ENCODE measurements at places on chromosomes 3 and 15.

GRCh38 chr3:87127281-87127680 lies 99.8 kb upstream of the CHMP2B start:
- no peak for DNase-seq

GRCh38 chr3:170211668-170212067 lies 10.6 kb upstream of the PRKCI start:
- DNase-seq, result no peak

DNA sequence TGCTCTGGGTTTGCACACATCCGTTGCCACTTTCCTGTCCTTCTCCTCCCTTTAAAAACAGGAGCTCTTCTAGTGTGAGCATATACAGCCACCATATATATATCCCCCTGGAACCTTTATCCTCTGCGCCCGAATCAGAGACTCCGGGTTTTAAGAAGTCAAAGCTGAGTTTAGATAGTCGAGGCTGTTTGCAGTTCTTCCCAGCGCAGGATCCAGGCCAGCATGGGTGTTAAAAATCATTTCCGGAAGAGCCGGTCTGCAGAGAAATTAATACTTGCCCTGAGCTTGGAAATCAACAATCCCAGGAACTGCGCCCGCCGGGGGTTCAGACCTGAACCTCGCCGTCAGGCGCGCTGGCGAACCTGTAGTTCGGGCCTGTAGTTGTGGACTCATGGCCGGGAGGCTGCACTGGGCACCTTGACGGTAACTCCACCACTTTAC lies 2.3 kb downstream of the SHOX2 start:
- no peak for DNase-seq

DNA sequence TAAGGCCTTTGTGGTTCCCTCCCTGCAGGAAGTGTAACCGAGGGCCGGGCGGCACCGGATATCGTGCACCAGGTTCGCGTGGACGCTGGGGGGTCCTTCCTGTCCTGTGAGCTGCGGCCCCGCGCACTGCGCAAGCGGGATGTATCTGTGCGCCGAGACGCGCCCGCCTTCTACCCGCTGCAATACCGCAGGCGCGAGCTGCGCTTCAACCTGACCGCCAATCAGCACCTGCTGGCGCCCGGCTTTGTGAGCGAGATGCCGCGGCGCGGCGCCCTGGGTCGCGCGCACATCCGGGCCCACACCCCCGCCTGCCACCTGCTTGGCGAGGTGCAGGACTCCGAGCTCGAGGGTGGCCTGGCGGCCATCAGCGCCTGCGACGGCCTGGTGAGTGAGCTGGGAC lies 35.9 kb downstream of the SAXO2 start:
- peak; percentile 68 for DNase-seq

GRCh38 chr15:68218331-68218730 lies 11.2 kb downstream of the CLN6 start:
- no peak for DNase-seq

- DNase-seq, result no peak
These were observed 99.1 kb upstream of the AGTR1 start for GRCh38 chr3:148598619-148599018.

- no peak for DNase-seq
These were observed 37.1 kb downstream of the TMEM158 start for GRCh38 chr3:45188719-45189659.

DNA sequence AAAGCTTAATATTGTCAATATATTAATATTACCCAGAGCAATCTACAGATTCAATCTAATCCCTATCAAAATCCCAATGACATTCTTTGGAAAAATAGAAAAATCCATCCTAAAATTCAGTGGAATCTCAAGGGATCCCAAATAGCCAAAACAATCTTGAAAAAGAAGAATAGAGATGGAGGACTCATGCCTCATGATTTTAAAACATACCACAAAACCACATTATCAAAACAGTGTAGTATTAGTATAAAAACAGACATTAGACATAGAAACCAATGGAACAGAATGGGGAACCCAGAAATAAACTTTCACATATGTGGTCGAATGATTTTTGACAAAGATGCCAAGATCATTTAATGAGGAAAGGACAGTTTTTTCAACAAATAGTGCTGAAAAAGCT lies 14.6 kb downstream of the NEK4 start:
- no peak for DNase-seq

GRCh38 chr15:52039925-52040781 lies 21.1 kb downstream of the MAPK6 start:
- DNase-seq, result peak; percentile 12

GRCh38 chr3:194045289-194045688 lies 90.7 kb upstream of the HES1 start:
- DNase-seq, result no peak

- DNase-seq, result no peak
These were observed 235.8 kb downstream of the SUCLG2 start for GRCh38 chr3:67418426-67419217.

GRCh38 chr3:48592519-48593087 lies 2.5 kb downstream of the COL7A1 start:
- no peak for DNase-seq

DNA sequence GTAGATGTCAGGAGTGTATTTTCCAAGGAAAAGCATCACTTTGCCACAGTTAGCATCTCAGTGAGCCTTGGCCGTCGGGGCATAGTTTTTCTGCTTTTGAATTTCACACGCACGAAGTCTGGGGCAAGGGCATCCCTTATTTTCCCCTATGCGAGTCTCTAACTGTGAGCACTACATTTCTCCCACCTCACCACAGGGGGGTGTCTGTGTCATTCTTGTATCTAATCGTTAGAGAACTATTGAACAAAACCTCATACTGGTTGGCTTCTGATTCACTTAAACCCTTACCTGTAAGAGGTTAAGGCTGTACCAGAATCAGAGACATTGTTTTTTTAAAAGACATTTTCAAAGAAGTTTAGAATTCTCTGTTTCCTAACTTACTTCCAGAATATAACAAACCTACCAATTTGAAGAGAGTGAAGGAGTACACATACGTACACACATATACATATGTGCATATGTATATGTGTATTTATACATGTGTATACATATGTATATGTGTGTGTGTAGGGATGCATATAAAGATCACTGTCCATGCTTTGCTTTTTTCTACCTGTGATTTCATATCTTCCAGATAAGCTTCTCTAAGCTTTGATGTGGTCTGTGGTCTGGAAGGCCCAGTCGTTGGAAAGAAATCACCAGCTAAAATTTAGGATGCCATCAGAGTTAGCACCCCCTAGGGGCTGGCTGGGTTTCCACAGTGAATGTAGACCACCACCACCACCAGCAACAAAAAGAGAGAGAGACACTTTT lies 49.4 kb downstream of the MYZAP start:
- peak; percentile 28 for DNase-seq

GRCh38 chr3:10928407-10928960 lies 64.1 kb upstream of the SLC6A1 start:
- DNase-seq, result no peak

- no peak for DNase-seq
These were observed 6.1 kb downstream of the TMOD2 start for GRCh38 chr15:51757450-51757849.

DNA sequence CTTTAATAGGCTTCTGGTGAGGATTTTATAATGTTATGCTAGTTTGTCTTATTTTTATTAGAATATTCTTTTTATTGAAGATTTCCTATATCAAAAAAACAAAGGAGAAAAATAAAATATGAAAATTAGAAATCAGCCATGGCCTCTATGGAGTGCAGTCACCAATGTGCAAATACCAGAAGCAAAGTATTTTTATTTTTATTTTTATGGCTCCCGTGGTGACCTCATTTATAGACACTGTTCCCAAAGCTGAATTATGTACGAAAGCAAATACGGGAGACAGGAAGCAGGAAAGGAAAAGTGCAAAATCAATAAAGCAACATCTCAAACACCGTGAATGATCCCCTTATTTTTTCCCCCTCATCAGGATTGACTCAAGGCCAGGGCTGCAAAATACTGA lies 35.1 kb downstream of the DAZL start:
- no peak for DNase-seq

DNA sequence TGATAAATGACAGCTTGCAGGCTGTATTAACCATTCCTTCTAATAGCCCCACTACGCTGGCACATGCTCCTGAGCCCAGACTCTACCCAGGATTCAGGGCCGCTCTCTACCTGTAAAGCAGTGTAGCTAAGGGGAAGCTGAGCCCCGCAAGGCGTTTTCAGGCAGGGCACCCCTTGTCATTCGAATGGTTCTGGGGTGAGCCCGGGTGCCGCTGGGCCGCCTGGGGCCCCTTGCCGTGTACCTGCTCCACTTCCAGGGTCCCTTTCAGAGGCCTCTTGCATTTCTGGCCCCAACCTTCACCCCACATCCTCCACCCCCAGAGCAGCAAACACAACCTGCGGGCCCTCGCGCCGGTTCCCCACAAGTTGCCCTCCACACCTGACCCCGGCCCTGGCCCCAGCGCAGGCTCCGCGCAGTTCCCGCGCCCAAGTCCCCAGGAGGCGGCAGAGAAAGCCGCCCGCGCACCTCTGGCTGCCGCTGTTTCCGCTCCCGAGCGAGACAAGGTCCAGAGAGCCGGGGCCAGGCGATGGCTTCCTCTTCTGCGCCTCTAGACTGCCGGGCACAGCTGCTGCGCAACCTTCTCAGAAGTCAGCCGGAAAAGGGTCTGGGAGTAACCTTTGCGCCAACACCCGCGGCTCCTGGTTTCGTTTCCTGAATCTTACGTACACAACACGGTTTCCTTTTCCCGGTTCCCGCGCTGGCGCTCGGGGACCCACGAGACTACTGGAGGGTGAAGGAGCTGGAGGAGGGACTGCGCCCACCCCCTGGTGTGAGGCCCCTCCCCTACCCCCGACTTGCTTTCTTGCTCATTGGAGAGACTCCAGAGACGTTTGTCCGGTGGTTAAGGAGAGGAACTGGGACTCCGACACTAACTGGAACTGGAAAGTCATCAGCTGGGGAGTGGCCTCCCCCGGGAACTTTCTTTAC lies at the start of gene PLSCR1:
PLSCR1 (minus strand) TSS at position 606 of the 927 bp plus-strand sequence. CDS start 8,055 bp downstream, outside the sequence.
- DNase-seq, result peak; percentile 89

GRCh38 chr15:71775856-71776255 lies 34.5 kb upstream of the NR2E3 start:
- DNase-seq, result no peak

DNA sequence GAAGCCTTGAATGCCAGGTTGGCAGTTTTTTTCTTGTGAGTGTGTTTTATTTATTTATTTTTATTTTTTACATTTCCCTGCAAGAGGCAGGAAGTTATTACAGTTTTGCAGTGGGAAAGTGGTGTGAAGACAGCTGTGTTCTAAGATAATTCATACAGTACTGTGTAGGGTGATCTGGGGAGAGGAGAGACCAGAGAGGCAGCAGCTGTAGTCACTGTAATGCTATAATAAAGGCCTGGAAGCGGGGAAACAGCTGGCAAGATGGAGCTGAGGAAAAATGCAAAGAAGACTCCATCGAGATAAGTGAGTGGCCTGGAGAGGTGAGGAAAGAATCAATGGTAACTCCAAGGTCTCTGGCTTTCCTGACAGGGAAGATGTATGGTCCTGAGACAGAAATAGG lies 23.1 kb downstream of the CNTN3 start:
- no peak for DNase-seq

GRCh38 chr15:50523851-50524251 lies 22.6 kb downstream of the USP50 start:
- DNase-seq, result no peak

GRCh38 chr3:167716920-167717319 lies 17.8 kb downstream of the PDCD10 start:
- DNase-seq, result no peak

- DNase-seq, result no peak
These were observed 82.2 kb upstream of the EPHA3 start for GRCh38 chr3:89025185-89025584.

DNA sequence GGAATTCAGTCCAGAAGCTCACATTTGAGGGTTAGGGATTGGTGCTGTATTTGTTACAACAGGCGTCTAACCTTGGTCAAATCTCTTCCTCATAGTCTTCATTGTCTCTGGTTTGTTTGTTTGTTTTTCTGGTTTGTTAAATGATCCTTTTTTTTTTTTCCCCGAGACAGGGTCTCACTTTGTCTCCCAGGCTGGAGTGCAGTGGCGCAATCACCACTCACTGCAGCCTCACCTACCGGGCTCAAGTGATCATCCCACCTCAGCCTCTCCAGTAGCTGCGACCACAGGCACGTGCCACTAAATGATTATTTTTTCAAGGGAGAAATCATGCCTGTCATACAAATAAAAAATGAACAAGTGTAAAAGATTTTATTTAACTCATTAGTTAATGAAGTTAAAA lies 14.3 kb upstream of the ADPGK start:
- DNase-seq, result no peak

DNA sequence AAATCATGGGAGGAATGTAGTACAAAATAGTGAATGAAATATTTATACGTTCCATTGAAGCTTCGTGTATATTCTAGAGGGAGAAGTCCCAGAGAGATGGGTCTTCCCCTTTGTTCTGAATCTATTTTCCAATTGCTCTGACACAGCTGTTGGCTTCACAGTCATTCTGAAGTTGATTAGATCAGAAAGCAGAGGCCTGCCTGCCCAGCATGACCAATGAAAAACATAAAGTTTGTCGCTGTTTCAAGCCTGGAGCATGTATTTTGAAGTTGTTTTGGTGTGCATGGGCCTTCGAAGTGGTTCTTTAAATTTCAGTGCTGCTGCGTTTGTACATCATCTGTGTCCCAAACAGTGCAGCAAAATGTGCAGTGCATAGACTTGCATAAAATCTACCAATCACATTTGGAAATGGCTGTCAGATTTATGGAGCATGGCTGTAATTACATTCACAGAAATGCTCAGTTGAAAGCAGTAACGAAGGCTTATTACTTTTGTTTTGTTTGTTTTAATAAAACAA lies 31.0 kb upstream of the RBMS3 start:
- no peak for DNase-seq

DNA sequence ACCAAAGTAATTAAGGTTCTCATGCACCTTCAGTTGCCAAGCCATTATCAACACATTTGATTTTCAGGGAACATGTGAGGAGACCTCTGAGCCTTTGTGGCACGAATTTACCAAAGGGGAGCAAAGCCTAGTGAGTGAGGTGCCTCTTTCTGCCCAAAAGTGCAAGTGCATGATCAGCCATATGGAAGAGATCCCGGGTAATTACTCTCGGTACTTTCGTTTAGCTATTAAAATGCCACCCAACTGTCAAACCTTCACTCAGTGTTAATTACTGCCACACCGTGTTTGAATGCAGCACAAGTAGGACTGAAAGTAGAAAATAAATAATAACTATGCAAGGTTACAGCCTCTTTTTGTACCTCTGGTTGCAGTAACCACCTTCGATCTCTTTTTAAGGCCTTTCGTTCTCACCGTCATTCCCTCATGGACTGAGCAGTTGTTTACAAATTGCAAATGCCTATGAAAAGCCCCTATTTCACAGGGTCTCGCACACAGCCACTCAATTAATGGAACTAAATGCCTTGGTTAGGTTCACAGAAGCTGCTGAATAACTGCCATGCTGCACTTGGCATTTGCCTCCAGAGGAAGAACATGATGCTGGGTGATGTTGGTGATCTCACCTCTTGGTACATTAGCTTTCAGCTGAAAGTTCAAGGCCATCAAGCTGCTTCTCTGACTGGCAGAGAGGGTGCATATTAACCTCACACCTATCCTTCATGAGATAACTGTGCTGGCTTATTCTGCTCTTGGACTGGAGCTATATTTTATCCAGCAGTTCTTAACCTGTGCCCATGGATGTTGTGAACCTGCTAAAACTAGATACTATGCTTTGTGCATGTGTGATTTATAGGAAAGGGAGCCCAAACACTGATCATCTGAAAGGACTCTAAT lies 69.9 kb downstream of the TNIK start:
- DNase-seq, result no peak

All from activated naive CD4-positive, alpha-beta T cell treated with anti-CD3 and anti-CD28 coated beads for 36 hours (primary cell).